ENCODE measurements at places on chromosomes 13 and 19.

DNA sequence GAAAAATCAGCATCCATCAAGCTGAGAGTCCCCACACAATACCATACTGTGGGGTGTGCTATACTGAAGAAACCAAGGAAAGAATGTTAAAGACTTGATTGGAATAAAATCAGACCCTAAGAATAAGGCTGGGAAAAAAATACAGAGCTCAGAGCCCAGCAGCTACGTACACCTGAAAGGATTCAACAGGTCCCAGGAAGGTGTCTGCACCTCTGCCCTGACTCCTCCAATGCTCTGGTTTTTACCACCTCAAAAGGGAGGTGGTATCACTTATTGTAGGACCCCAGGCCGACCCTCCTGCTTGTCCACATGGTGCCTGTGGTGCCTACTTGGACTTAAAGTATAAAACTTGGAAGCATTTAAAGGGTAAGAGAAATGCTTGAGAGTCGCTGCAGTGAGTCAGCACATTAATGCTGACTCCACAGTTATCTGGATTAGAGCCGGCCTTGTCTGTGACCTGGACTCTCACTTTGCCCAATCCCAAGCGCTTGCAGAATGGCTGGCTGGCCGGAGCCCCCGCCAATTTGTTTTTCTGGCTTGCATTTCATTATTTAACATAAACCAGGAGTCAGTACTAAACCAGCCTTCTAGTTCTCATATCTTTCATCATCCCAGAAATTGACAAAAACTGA lies 110.1 kb downstream of the FGF14 start:
- DNase-seq = no peak

GRCh38 chr13:21966014-21966413 lies 295.1 kb downstream of the FGF9 start:
- no peak for DNase-seq

- no peak for DNase-seq
Measured at GRCh38 chr19:33894787-33895186, 98.1 kb downstream of the KCTD15 start.

- DNase-seq = no peak
Measured at GRCh38 chr13:80654638-80655249, 313.8 kb upstream of the SPRY2 start.

DNA sequence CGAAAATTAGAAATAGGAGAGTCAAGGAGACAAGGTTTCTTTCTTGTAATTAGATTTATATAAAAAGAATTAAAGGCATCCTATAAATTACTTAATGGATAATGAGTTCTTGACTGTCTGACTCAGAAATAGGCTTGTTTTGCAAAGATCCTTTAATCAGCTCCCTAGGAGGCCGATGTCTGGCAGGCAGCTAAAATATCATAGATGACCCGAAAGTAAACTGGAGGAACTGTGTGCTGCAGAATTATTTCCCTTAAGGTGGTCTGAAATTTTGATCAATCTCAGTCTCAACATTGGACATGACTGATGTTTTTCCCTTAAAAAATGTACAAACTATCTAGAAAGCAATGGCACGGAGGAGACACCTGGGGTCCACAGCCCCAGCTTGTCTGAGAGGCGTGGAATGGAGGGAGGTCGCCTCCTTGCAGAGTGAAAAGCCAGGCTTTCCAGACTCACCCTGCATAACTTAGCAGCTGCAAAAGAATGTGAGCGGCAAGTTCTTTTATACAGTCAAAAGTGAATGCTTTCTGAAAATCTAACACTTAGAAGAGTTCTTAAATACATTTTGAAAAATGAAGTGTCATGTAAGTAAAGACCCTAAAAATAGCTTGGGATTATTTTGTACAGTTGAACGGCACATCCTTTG lies 44.8 kb downstream of the MBNL2 start:
- no peak for DNase-seq

DNA sequence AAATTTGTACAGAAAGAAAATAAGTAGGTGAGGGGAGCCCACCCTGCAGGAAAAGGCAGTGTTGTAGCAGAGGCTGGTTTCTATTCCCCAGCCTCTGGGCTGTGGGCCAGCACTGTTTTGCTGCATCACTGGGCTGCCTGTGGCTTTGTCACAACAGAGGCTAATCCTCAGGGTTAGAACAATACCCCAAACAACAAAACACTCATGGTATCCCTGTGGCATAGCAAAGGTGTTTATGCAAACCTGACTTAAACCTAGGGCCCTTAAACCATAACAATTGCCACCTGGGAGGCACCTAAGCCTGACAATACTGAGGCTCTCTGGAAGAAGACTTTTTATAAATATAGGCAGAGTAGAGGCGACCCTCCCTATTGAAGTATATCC lies 314.7 kb downstream of the OLFM4 start:
- no peak for DNase-seq

- DNase-seq = no peak
Measured at GRCh38 chr19:47854459-47854858, 4.6 kb upstream of the TPRX2 start.

DNA sequence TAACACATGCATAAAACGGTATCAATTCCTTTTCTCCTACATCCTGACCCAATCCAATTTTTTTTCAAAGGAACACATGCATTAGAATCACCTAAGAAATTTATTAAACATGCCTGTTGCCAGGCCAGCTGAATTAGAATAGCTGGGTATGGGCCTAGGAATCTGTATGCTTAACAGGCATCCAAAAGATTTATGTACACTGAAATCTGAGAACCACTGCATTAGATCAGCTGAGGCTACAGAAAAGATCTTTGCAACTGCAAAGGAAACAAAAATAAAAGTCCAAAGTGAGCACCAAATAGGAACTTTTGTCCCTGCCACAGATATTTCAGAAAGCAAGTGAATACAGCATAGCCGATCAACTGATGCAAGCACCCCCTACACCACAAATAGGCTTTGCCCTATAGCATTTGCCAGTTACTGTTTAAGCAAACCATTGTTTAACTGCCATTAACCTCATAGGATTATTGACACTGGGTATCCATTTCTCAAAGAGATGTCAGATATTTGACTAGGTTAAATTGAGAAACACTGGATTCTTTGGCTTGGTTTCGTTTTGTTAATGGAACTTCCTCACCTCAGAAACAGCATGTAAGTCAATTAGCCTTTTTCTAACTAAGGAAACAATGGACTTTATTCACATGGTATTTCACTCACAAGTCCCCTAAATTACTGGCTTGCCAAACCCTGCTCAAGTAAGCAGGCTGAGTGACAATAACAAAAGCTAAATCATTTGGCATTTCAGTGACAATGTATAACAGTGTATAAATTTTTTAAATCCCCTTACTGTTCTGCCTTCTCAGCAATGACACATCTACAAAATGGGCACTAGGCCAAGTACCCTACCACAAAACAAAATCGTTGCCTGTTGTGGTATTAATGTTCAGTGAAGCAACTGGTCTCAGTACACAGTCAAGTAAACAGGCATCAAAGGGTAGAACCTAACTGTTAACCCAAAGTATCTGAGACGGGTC lies 67.8 kb downstream of the SUCLA2 start:
- DNase-seq = no peak

DNA sequence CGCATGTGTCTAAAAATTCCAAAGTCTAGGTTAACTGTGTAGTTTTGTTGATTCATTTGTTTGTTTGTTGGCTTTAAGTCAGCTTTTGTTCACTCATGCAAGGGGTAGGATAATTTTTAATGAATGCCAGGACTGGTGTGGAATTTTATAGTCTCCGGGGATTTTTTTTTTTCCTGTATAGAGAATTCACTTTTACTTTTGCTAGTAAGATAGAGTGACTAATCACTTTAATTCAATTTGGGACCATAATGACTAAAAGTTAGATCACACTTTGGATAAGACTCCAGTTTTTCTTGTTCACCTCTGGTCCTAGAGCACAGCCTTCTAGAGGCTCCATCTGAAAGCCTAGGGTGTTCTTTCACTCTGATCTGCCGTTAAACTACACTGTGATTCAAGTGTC lies 1690.0 kb downstream of the PCDH9 start:
- DNase-seq = no peak

- DNase-seq = no peak
Measured at GRCh38 chr13:45282994-45283393, 58.0 kb downstream of the TPT1 start.

GRCh38 chr13:44692173-44692713 lies 116.1 kb upstream of the TSC22D1 start:
- DNase-seq = no peak

DNA sequence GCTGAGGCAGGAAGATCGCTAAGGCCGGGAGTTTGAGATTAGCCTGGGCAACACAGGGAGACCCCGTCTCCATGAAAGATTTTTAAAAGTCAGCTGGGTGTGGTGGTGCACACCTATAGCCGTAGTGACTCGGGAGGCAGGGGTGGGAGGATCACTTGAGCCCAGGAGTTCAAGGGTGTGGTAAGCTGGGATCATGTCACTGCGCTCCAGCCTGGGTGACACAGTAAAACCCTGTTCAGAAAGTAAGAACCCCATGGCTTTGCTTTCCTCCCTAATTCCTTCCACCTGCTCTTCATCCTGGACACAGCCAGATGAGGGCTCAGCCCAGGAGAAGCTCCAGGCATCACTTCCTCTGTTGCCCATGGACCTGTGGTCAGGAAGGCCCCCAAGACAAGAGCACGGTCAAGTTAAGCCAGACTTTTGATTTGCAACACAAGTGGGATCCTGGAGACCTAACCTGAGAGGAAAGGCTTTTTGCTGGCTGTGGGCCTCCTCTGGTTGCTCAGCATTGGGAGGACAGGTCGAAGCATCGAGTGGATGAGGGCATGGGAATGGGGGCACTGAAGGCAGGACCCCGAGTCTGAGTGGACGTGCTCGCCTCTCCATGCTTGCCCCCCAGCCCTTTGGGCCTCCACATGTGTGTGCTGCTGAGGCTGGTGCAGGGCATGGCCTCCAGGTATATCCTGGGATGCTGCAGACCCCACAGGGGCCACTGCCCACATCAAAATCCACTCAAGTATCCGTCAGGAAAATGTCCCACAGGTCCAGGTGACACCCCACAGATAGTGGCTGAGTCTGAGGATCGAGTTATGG lies 25.4 kb downstream of the TUBA3C start:
- DNase-seq = no peak

GRCh38 chr13:72508392-72508791 lies 219.0 kb downstream of the MZT1 start:
- DNase-seq = no peak

DNA sequence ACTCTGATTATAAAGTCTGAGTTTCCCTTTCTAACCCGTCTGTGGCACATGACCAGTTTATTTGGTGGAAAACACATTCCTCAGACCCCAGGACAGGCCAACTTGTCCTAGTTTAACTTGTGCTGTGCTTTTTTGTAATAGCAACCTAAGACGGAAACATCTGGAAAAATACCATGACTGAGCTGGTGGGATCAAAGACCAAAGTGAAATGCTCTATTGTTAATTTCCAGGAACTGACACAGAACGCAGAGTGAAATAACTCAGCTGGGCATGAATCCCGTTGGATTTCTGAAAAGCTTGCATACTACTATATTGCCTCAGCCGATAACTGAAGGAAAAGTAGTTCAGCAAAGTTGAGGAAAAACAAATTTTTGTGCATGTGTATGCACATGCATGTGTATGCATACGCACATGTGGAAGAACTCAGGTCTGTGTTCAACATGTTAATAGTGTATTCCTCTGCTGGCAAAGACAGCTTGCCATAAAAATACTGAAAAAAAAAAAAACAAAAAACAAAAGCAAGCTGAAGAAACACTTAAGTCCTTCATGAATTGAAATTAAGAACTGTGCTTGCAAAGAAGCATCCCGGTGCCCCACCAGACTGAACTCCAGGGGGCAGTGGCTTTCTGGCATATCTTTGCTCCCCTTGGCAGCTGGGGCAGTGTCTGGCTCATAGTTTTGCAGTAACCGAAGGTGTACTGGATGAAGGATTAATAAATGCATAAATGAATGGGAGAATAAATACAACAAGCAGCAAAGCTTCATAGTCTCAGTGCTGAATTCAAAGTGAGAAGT lies 187.8 kb downstream of the LHFPL6 start:
- DNase-seq = no peak

Measured in stimulated activated CD4-positive, alpha-beta T cell treated with anti-CD3 and anti-CD28 coated beads, Interleukin-4, amount 100 ng/mL, for 1 hour (primary cell).